Fibroblast of gingiva (primary cell): ENCODE measurements at places on chromosomes 5 and 9.
A peak's percentile ranks its signal among the peaks of the same experiment; 100 is the strongest.

GRCh38 chr9:108934323-108934893 lies at the start of gene ABITRAM:
TSS of gene ABITRAM (plus strand) at chr9:108934400. CDS start at chr9:108934487, 87 bp downstream.
- peak; percentile 83 for DNase-seq

DNA sequence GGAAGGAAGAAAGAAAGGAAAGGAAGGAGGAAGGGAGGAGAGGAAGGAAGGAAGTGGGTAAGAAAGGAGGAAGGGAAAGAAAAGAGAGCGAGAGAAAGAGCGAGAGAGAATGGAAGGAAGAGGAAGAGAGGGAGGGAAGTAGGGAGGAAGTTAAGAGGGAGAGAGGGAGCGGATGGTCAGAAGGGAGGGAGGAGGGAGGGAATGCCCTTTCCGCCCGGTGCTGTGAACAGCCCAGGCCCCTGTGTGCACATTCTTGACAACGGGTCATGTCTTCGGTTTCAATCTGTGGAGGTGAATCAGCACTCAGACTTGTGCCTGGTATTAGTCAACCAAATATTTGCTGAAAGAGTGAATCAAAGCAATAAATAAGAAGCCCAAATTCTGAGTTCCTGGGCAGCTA lies 39.2 kb downstream of the PRUNE2 start:
- DNase-seq = peak; percentile 88

DNA sequence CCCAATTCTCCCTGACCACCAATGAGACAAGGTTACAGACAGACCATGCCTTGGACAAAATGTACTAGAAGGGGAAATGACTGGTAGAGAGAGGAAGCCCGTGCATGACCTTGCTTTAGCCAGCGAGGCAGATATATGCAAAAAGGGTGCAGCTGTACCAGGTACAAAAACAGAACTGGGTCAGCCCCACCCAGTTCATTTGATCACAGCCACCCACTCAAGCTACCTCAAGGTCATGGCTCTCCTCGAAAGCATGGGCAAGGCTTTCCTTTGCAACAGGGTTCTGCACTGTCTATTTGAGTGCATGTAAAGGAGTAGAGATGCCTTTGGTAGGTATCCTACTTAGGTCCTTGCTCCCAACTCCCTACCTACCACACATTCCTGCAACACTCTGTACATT lies 33.3 kb downstream of the TLE1 start:
- DNase-seq = no peak

GRCh38 chr5:157532022-157532421 lies 43.6 kb downstream of the ADAM19 start:
- no peak for DNase-seq

DNA sequence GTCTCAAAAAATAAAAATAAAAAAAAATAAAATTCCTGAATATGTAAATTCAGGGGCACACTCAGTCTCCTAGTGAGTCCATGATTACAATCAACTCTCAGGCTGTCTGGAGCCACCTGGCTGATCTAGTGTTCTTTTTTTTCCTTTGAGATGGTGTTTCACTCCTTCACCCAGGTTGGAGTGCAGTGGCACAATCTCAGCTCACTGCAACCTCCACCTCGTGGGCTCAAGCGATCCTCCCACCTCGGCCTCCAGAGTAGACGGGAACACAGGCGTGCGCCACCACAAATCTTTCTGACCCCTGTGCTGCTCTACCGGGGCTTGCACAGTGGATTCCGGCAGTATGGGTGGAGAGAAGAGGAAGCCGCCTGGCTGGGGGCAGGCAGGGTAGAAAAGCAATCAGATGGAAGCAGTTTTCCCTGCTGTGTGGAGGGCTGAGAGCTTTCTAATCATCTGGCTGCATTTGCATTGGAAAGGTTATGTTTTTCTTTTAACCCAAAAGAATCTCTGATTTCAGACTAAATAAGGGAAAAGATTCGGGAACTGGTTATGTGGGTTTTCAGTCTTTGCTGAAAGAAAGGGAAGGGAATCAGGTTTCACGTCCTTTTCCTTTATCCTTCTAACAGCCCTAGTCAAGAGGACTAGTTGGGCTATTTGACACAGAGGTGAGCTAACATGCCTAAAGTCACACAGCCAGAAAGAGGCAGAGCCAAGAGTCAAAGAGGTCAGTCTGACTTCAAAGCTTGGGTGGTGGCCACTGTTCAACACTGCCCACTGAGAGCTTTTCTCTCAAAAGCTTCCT lies 26.3 kb upstream of the CORO2A start:
- DNase-seq = no peak

DNA sequence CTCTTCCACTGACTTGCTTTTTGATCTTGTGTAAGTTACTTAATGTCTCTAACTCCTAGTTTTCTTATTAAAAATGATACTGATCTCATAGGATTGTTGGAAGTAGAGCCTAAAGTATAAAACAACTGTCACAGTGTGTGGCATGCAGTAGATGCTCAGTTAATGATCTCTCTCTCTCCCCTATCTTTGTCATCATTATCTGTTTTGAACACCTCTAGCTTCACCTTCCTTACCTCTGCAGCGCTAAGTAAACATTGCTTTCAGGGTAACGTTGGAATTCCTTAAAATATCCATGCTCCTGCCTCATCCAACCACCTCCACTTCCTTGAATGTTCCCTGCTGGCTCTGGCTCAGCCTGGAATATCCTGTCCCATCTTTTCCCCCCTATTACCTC lies 110.4 kb downstream of the RGS3 start:
- DNase-seq = no peak

- DNase-seq = no peak
These were observed 648.9 kb upstream of the KLF4 start for GRCh38 chr9:108138516-108138915.

GRCh38 chr5:90519081-90519480 lies 10.3 kb downstream of the LYSMD3 start:
- no peak for DNase-seq

- no peak for DNase-seq
These were observed 96.5 kb downstream of the PBX3 start for GRCh38 chr9:125843646-125844045.

DNA sequence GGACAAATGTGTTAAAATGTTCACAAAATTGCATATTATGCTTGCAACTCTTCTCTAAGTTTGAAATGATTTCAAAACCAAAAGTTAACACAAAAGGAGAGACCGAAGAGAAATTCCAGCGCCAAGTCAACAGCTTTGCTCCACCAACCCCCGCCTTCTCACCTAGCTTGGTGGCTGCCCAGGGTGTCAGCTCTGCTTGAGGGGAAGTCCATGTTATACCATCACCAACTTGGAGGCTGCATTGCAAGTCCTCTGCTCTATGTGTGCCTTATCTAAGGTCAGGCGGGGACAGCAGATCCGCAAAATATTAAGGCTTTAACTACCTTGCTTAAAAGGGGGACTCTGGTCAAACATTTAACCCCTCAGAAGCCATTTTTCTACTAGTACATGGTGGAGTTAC lies 14.6 kb downstream of the CCNJL start:
- DNase-seq = no peak

- peak; percentile 67 for DNase-seq
These were observed 268.1 kb downstream of the EFNA5 start for GRCh38 chr5:107402434-107403227.
